Hair follicular keratinocyte (primary cell): ENCODE measurements at places on chromosomes 7 and 10. TPM values are rescaled to one million over a fixed set of nuclear protein-coding genes. Genes with fewer than 3 reads are reported as not detected.

The KLF14 gene
- not detected in 2 replicates for total RNA-seq

The ECHDC3 gene
- total RNA-seq: 58.0 and 64.4 TPM in 2 replicates

The SLC13A1 gene
- not detected in 2 replicates for total RNA-seq

The MUC12 gene
- 1.7 TPM in 1 of 2 replicates, not detected in the other for total RNA-seq

The FGFR2 gene
- 14.7 and 24.7 TPM in 2 replicates for total RNA-seq

The GPR26 gene
- total RNA-seq: not detected in 2 replicates

The ZNF485 gene
- total RNA-seq: 2.4 and 4.7 TPM in 2 replicates
